Activated CD8-positive, alpha-beta memory T cell treated with anti-CD3 and anti-CD28 coated beads for 1 hour (primary cell): ENCODE measurements at places on chromosomes 3 and 15.

- DNase-seq, result peak; percentile 83
Observed at GRCh38 chr15:58933281-58934113, at the start of gene SLTM. Gene SLTM, minus strand, starts transcription at chr15:58933679. Its CDS starts 114 bp downstream, at chr15:58933565.

GRCh38 chr3:177491296-177492032, 294.2 kb upstream of the TBL1XR1 start:
- no peak for DNase-seq

DNA sequence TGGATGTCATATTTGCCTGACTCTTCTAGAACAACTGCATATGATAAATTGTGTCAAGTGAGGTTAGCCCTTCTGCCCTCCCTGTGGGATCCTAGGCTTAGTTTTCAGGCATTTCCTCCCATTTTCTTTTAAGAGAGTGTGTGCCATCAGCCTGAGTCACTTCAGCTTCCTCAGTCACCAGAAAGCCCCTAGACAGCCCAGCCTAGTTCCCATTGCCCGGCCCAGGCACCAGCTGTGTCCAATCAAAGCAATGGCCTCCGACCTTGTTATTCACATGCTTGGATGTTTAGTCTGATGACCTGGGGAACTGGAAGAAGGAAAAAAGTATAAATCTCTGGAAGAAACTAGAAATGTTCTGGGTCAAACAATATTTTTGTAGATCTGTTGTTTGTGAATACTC, 221.9 kb upstream of the LRIG1 start:
- no peak for DNase-seq

DNA sequence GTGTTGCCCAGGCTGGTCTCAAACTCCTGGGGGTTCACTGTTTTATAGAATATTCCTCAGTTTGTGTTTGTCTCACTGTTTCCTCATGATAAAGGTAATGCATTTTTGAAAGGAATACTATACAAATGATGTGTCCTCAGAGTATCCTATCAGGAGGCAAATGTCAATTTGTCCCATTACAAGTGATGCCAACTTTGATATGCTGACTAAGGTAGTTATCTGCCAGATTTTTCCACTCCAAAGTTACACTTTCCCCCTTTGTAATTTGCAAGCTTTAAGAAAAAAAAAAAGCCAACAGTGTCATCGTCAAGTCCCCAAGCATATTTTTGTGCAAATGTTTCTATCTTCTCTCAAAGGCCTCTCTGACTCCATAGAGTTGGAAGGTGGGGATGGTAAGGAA, 9.0 kb downstream of the EIF5A2 start:
- no peak for DNase-seq

GRCh38 chr3:134378384-134378783, 4.1 kb upstream of the AMOTL2 start:
- no peak for DNase-seq

DNA sequence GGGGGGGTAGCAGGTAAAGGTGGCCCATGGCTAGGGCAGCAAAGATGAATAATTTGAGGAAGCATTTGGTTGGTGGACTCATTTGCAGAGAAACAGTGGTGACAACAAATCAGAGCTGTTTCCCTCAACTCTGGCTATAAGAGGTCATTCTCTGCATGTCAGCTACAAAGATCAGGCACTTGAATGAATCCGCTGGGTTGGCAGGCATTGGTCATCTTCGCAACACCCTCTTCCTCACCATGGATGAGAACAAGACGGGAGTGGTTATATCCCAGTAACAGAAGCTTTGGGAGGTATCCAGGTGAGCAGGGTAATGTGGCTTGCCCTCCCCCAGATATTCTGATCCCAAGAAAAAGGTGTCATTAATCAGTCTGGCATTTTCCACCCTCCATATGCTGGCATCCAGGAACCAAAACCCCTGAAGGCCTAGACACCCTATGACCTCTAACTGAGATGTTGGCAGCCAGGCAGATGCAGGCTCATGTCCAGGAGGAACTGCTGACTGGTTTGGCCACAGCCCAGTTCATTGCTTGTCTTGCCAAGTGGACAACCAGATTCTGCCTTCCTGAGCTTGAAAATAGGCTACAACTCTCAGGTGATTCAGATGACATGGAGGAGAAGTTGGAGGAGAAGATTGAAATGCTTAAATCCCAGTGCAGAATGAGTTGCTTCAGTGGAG, 108.9 kb upstream of the TRIM42 start:
- no peak for DNase-seq

DNA sequence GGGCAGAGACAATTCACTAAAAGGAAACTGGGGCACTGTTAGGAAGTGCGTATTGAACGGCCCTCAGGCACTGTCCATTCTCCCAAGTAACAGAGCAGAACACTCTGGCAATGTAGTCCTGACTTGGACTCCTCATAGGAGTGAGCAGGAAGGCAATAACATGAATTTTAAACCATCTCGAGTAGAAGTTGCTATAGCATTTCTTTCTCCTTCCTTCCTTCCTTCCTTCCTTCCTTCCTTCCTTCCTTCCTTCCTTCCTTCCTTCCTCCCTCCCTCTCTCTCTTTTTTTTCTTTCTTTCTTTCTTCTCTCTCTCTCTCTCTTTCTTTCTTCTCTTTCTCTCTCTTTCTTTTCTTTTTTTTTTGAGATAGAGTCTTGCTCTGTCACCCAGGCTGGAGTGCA, 46.4 kb upstream of the TRA2B start:
- DNase-seq, result no peak

GRCh38 chr3:23252122-23252521, 49.0 kb downstream of the UBE2E2 start:
- DNase-seq, result no peak

GRCh38 chr3:106643684-106644161, 733.5 kb upstream of the CCDC54 start:
- DNase-seq, result no peak

GRCh38 chr15:85423256-85423655, 42.9 kb downstream of the AKAP13 start:
- no peak for DNase-seq

- no peak for DNase-seq
Observed at GRCh38 chr3:72077473-72078259, 292.7 kb upstream of the PROK2 start.

GRCh38 chr3:139764936-139765335, 87.2 kb upstream of the NMNAT3 start:
- no peak for DNase-seq

GRCh38 chr3:145182196-145182911, 978.6 kb downstream of the PLOD2 start:
- DNase-seq, result no peak

GRCh38 chr3:138367911-138368310, 19.5 kb downstream of the MRAS start:
- no peak for DNase-seq

- no peak for DNase-seq
Observed at GRCh38 chr3:111761309-111761795, 97.7 kb upstream of the PHLDB2 start.

- DNase-seq, result no peak
Observed at GRCh38 chr3:189786479-189787064, 155.4 kb downstream of the TP63 start.

- no peak for DNase-seq
Observed at GRCh38 chr15:98860281-98861041, 147.1 kb downstream of the PGPEP1L start.

GRCh38 chr15:89780601-89781000, 4.5 kb downstream of the MESP2 start:
- no peak for DNase-seq

DNA sequence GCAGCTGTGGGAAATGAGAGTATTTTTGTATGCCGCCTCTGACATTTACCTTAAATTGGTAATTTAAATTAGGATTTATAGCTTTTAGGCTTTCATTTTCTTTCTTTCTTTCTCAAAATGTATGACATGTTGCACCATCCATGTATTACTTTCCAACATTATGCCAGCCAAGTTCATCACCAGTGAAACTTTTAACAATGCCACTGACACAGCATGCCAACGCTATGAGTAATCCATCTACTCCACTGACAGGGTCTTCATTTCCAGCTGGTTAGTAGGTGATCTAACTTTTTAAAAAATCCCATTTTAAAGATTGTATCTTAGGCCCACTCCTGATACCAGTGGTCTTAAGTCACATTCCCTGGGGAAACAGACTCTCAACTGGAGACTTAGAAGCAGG, 21.8 kb upstream of the CLDN16 start:
- DNase-seq, result no peak

- DNase-seq, result no peak
Observed at GRCh38 chr3:93910097-93910496, 63.6 kb downstream of the PROS1 start.

DNA sequence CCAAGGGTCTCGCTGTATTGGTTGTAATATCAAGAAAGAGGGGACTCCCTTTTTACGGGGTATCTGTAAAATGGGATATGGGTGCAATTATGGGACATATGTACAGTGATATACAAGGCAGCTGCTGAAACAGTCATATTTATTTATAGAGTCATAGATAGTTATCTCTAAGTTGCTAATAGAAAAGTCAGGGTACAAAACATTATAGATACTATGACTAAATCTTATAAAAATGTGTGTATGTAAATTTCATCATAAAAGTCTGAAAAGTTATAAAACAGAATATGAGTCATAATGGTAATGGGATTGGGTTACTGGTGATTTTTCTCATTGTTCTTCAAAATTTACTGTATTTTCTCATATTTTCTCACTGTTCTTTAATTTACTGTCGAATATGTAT, 344.9 kb upstream of the SLCO3A1 start:
- DNase-seq, result no peak

GRCh38 chr3:116263842-116264545, 181.3 kb downstream of the LSAMP start:
- no peak for DNase-seq

DNA sequence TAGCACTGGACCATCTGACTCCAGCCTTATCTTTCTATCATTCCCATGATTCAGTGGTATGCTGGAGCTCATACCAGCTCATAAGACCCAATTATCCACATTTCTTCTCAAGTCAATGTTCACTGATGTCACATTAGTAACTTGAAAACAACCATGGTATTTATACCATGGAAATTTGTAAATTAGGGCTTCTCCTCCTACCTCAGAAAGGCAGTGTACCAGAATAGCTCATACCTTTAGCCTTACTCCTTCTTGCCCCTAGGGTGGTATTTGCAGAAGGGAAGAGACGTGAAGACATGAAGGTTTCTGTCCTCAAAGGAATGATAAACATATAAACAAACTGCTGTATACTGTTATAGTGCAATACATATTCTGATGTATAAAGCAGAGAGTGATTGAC, 114.2 kb downstream of the NEK11 start:
- DNase-seq, result no peak

DNA sequence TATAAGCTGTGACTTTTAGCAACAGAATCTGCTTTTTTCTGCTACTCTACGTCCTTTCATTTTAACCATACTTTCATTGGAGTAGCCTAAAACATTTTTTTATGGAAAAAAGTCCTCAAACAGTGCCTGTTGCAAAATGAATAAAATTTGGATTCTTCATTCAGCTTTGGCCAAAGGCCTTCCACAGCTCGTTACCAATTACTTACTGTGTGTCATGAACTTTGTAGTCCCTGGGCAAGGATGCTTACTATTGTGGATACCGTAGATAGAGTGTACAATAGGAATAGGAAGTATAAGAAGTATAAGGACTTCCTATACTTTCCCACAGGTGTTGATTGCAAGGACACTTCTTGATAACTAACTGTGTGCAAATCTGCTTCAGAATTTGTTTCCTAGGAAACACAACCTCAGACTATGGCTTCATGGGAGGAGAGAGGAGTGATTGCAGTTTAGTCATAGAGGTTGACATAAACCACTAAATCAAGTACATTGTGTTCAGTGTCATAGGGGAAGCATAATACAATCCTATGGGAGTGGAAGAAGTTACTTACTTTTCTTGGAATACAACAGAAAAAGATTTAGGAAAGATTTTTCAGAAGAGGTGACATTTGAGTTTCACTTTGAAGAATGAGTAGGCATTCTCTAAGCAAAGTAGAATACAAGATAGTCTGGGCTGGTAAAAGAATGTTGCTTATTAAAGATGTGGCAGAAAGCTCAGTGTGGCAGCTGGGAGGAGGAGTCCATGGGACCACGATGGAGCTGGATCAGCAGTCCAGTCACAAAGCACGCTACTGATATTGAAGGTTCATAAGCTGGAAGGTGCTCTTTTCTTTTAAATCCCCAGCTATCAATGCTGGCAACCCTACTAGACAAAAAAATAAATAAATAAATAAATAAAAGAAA, 309.7 kb upstream of the TPRG1 start:
- no peak for DNase-seq

GRCh38 chr15:39885099-39885777, 34.8 kb downstream of the GPR176 start:
- DNase-seq, result no peak

DNA sequence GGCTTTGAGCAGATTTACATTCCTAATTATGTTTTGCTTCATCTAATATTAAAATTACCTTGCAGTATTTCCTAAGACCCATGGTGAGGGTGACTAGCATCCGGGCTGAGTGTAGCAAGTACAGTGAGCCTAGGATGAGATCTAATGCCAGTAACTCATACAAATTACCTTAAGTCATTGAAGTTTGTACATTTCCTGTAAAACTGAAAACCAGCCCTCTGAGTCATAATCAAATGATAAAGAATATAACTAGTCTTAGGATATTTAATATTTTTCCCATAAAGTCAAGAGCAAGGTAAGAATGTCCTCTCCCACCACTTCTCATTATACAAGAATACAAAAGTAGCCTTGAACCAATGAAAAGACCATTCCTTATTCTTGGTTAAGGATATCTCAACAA, 54.8 kb upstream of the CHRM5 start:
- no peak for DNase-seq

GRCh38 chr3:16686679-16687078, 81.5 kb upstream of the DAZL start:
- no peak for DNase-seq

- DNase-seq, result no peak
Observed at GRCh38 chr3:88824666-88825564, 282.5 kb upstream of the EPHA3 start.

DNA sequence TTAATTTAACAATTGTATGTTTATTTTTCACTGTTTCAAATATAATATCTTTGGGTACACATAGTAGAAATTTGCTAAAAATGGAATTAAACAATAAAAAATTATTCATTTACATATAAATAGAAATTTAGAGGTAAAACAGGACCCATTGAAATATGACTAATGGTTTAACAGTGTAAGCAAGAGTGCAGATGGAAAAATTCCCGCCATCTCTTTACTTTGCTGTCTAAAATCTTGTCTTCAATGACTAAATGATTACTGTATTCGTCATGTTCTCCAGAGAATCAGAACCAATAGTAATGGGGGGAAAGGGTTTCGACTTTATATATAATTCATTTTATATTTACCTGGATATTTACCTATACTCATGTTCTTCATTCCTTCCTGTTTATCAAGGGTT, 163.1 kb downstream of the IL1RAP start:
- no peak for DNase-seq

GRCh38 chr3:143330296-143330868, 210.8 kb downstream of the CHST2 start:
- no peak for DNase-seq

DNA sequence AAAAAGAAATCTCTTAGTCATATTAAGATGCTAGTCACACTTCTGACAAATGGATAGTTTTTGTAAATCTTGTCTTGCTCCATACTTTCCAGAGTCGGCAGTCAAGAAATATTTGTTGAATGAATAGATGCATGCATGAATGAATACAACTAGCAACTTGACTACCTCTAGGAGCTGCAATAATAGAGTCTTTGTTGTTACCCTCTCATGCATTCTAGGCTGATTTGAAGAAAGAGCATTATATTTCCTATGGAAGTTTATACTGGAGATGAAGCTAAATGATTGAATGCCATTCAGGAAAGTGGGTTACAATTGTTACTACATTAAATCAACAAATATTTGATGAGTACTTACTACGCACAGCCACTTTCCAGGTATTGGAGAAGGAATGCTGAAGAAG, 18.1 kb upstream of the TRAT1 start:
- no peak for DNase-seq
